Stimulated activated CD8-positive, alpha-beta memory T cell treated with anti-CD3 and anti-CD28 coated beads, Interleukin-4, amount 100 ng/mL, for 24 hours (primary cell): ENCODE measurements at places on chromosomes 12 and 14.

DNA sequence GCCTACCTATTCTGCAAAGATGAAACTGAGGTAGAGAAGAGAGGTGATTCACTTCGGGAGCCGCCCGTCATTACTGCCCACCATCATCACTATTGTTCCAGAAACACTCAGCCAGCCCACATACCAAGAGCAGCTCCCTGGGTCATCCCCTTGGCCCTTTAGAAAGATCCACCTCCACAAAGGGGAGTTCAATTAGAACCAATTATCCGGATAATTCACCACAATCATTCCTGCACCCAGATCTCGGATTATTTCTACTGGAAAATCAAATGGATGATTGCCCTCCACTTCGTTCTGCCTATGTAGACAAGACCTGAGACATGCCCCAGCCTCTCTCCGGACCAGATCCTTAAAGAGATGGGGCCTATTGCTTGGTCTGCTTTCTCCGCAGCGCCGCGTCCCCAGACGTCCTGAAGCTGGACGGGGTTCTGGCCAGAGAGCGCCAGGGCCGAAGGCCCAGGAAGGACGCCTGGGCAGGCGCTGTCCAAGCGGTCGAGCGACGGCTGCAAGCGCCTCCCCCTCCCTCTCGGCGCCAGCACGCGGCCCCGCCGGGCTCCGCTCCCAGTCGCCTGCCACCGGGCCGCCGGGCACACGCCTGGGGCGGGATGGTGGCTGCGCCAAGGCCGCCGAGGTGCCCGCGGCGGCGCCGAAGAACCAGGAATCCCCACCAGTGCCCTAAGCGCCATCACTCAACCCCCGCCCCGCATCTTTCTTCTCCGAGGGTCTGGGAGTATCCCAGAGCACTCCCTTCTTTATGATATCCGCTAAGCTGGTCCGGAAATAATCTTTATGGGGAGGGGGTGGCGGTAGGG lies 1.3 kb upstream of the ASCL1 start:
- no peak for DNase-seq

- DNase-seq = no peak
These were observed 25.0 kb upstream of the GTF2A1 start for GRCh38 chr14:81245771-81246170.

GRCh38 chr12:5203720-5204119 lies 160.0 kb downstream of the KCNA5 start:
- no peak for DNase-seq

DNA sequence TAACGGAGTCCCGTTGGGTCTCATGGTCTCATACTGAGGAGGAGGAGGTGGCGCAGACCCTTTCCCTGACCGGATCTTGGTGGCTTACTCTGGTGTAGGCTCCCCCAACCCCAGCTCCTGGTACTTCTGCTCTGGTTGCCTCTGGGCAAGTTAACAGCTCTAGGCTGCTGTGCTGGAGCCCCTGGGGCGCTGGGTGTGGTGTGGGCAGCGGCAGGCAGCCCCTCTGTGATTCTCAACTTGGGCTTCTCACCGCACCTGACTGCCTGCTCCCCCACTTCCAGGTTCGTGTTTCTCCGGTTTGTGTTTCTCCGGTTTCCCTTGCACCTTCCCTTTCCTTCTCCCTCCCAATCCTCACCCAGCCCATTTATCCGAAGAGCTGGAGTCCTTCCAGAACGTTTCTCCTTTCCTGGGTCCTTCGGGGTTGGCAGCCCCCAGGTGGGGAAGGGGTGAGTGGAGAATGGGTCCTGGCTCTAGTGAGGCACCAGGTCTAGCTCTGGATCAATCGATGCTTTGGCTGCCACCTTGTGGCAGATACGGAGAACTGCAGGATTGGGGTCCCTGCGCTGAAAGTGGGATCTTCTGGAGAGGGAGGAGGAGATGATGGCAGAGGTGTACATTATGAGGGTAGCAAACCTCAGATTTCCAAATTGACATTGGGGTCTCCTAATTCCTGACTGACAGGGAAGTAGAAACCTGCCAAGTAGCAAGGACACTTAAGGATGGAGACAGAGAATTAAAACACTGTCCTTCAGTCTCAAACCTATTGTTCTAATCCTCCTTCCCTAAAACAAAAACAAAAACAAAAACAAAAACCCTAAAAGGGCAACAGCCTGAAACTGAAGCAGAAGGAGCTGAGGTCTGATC lies 8.3 kb downstream of the CISTR start:
- peak; percentile 30 for DNase-seq

DNA sequence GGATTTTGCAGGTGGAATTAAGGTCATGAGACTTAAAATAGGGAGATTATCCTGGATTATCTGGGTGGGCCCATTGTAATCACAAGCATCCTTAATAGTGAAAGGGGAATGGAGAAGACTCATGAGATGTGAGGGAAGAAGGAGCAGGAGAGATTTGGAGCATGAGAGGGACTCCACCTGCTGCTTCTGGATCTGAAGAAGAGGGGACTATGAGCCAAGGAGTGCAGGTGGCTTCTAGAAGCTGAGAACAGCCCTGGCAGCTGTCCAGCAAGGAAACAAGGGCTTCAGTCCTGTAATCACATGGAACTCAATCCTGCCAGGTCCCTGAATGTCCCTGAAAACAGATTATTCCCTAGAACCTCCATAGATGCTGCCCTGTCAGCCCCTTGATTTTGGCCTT lies 67.8 kb downstream of the PELI2 start:
- no peak for DNase-seq

DNA sequence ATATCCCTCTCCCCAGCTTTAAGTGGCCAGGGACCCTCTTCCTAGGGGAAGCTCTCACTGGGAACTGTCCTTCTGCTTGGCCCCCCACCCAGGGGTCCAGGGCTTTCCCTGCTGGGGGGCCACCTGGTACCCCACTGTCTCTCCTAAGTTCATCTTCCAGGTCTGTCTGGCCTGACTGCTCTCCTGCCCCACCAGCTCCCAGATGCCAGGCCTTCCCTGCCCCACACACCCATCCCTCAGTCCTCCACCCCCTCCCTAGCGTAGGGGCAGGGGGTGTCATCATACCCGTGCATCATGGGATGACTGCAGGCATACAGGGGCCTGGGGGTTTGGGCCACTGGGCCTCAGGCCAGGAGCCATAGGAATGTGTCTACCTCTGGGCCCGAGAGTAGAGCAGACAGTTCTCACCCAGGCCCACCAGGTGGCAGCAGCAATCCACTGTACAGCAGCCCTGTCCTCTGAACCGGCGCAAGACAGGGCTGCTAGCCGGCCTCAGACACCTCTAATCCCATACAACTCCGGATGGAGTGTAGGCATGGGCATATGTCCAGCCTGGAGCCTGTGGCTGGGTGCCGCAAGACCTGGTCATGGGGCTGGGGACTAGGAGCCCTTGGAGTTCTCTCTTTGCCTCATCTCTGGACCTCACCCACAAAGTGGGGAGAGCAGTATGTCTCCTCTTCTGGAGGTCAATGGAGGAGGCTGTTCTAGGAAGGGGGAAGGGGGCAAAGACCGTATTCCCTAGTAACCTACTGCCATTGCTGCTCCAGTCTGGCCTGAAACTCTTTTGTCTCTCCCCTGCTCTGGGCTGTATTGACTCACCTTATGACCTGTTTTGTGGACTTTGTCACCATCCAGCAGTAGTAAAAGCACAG lies 10.0 kb upstream of the SMARCD1 start:
- peak; percentile 72 for DNase-seq

DNA sequence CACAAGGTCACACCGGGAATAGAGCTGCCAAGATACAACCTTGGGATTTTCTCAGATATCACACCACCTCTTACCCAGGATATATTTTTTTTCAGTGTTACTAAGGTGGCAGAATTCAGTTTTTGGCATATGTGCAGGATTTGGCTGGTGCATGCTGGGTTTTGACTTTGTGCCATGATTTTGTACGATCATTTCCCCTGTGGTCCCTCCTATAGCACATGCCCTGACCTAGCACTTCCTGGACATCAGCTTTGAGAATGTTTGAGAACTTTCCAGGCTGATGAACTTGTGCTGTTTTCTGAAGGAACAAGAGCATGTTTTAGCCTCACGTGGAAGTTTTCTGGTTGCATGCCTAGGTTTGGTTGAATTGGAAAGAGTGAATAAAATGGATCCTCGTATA lies 11.0 kb upstream of the TBPL2 start:
- no peak for DNase-seq

DNA sequence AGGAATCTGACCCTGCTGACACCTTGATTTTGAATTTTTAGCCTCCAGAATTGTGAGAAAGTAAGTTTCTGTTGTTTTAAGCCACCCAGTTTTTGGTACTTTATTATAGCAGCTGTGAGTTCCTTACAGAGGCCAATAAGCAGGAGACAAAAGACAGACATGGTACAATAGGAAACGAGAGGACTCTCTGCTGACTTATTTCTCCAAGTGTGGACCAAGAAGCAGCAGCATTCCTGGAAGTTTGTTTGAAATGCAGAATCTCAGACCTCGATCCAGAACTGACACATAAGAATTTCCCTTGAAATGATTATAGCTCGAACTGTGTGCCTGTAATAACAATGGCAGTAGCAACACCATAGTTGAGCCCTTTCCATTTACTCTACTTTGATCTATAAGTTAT lies 31.9 kb upstream of the LUM start:
- DNase-seq = no peak

- no peak for DNase-seq
These were observed 5.1 kb upstream of the SMOC1 start for GRCh38 chr14:69873877-69874780.

GRCh38 chr12:42741771-42742510 lies 152.4 kb upstream of the PRICKLE1 start:
- DNase-seq = no peak

DNA sequence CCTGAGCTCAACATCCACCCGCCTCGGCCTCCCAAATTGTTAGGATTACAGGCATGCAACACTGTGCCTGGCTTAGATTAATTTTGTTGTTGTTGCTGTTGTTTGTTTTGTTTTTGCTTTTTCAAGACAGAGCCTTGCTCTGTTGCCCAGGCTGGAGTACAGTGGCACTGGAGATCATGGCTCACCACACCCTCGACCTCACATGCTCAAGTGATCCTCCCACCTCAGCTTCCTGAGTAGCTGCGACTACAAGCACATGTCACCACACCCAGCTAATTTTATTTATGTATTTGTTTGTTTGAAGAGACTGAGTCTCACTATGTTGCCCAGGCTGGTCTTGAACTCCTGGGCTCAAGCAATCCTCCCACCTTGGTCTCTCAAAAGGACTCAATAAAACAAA lies 26.7 kb downstream of the CRY1 start:
- DNase-seq = no peak
